ENCODE measurements at places on chromosomes 5 and 9. TPM values are rescaled to one million over a fixed set of nuclear protein-coding genes. Genes with fewer than 3 reads are reported as not detected.

The TRPM6 gene
- polyA plus RNA-seq = 0.89 TPM

- no peak for DNase-seq
Observed at GRCh38 chr9:121299467-121300282, 31.7 kb downstream of the GSN start.

- DNase-seq = no peak
Observed at GRCh38 chr9:120645760-120646159, 65.8 kb upstream of the CDK5RAP2 start.

DNA sequence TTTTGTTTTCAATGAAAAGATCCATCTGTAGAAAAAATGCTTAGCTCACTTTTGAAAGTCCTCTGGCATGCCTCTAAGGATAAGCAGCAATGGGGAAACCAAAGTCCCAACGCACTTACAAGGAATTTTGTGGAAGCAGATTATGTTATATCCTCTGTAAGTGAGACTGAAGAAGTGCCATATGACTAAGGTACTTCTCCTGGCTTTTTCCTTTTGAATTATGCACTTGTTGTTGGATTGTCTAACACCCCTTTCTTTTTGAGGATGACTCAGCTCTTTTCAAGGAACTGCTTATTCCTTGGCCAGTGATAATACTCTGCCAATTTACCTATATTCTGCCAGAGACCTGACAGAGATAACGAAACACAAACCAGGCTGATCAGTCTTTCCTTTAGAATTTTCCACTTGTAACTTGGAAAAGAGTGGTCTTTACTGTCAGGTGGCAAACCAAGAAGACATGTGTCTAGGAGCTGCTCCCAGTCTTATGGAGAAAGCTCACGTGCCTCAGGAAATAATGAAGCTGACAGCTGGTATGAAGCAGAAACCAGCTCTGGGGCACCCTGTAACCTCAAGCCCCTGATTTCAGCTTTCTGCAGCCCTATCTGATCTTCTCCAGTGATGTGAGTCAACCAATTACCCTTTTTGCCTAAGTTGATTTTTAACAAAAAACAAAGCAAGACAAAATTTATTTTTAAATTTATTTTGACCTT is 290.8 kb upstream of the FBXL7 start:
- no peak for DNase-seq

The CTXN3 gene
- polyA plus RNA-seq = not detected

The DNAJC25 gene
- polyA plus RNA-seq = 11.6 TPM

DNA sequence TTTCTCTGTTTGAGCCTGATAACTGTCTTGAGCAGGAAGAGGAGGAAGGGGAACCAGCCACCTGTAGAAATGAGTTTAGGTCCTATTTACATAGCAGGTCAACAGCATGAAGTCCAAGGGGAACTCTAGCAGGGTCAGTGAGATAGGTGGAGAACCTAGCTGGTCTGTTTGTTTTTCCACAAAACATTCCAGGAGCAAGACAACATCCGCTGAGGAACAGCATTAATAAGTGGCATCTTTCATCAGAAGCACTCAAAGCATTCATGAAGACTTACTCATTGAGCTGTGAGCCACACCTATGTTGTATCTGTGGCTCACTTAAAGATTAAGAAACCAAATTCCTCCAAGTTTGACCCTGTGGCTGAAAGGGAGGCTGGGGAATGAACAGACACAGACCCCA is 115.9 kb downstream of the ACTBL2 start:
- no peak for DNase-seq

GRCh38 chr5:69317391-69317790 is 15.2 kb downstream of the CCDC125 start:
- no peak for DNase-seq

DNA sequence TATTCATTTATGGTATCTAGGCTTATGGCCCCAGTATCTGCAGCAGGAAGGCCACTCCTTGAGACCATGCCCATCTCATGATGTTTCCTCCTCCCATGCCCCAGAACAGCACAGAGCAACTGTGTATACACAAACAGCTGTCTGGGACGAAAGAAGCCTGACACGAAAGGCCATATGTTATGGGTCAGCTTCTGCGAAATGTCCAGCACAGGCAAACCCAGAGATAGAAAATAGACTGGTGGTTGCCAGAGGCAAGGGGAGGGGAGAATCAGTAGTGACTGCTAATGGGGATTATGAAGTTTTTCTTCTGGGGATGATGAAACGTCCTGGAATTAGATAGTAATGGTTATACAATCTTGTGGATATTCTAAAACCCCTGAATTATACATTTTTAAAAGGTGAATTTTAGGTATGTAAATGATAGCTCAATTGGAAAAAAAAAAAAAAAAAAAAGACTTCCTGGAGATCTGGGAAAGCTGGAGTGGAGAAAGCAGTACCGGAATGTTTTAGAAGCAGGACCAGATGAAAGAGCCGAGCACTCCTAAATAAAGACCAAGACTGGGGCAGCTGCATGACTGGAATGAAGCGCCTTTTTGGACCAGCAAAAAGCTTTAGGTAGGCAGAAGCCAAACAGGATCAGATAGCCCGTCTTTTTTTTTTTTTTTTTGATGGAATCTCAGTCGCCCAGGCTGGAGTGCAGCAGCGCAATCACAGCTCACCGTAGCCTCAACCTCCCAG is 29.2 kb downstream of the PCDHGC5 start:
- no peak for DNase-seq

- no peak for DNase-seq
Observed at GRCh38 chr5:170306381-170306831, 8.8 kb upstream of the LCP2 start.

DNA sequence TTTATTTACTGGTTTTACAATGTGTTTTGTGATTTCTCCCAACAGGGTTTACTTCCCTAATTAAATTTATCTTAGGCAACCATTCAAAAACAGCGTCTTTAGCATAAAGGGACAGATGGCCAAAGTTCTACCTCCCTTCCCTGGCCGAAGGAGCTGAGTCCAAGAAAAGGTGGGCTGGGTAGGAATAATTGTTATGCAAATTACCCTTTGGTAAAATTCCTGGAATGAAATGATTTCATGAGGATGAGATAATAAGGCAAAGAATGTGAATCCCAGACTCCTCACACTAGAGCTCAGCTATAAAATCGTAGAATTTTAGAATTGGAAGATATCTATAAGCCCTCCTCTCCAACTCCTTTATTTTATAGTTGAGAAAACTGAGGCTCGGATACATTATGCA is 119.6 kb downstream of the SGCD start:
- DNase-seq = no peak

DNA sequence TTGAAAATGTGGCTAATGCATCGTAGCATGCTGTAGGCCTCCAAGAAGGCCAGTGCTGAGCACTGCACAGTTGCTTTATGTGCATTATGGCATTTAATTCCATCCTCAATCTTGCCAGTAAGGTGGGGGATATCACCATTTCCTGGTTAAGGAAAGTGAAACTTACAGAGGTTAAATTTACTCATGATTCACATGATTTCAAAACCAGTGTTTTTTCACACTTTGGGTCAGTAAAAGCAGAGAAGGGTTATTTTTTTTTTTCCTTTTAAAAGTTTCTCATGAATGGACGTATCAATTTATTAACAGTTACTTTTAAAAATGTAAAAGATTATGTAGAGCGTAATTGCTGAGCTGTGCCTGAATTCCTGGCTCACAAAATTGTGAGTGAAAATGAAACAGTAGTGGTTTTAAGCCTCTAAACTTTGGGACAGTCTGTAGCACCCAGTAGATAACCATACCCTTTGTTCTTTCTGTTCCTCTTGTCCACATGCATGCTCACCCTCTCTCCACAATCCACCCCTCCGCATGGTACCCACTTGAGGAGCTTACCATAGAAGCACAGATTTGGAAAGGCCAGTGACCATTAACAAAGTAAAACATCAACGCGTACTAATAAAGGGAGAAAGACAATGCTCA is 21.2 kb downstream of the MAST4 start:
- no peak for DNase-seq

DNA sequence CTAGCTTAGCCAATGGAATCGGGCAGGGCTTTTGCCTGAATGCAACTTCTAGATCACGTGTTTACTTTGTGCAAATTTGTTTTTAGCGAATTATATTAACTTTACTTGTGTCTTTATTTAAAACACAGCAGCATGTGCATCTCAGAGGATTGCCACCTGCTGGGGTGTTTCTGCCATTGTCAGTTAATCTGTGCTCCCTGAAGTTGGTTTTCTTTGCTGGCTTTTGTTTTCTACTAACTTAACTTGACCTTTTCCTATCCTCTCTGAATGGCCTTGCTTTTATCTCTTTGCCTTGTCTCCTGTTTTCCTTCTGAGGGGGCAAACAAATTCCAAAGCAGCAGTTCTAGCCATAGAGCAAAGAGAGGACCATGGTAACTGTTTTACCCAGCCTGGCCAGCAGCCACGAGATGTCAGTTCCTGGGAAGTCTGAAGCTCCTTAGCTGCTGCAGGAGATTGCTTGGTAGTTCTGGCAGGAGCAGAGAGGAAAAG is 67.6 kb downstream of the ARHGEF28 start:
- DNase-seq = no peak

- DNase-seq = no peak
Observed at GRCh38 chr9:115988701-115989100, 164.9 kb upstream of the PAPPA start.

Measured in right lung (tissue), 10 donors.